Activated naive CD8-positive, alpha-beta T cell treated with anti-CD3 and anti-CD28 coated beads, Interleukin-2, amount 10 ng/mL, durations not matched to agents 7 days and 5 days (primary cell): ENCODE measurements at places on chromosomes 2 and 18.

GRCh38 chr18:45684341-45685115 is 39.5 kb upstream of the SLC14A1 start:
- DNase-seq: no peak
- peaks cover 55% of the 10 kb centered on the region for H3K4me1 ChIP-seq
- no peaks in the 10 kb centered on the region for H3K27me3 ChIP-seq
- H3K4me3 ChIP-seq: peak overlapping the region; percentile 12
- H3K36me3 ChIP-seq: peaks cover 2% of the 10 kb centered on the region

DNA sequence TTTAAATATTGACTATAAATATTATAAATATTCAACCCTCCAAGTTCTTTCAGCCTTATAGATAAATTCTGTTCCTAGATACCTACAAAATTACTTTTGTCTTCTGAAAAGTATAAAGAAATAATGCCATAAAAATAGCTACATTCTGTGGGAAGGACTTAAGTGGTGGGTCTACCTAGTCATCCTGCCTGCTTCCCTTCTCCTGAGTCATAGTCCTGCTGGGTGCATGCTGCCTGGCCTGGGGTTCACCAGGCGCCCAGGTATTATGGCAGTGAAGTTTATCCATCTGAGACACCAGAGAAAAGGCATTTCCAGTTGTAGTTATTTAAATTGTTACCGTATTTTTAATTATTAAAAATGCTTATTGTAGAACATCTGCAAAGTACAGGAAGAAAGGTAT is 167.5 kb downstream of the SLC39A10 start:
- no peaks in the 10 kb centered on the region for H3K27me3 ChIP-seq
- no peaks in the 10 kb centered on the region for H3K36me3 ChIP-seq
- H3K4me1 ChIP-seq: peaks cover 2% of the 10 kb centered on the region
- no peak for DNase-seq
- H3K27ac ChIP-seq: no peak overlapping the region
- no peak overlapping the region for H3K4me3 ChIP-seq

GRCh38 chr2:181780657-181781056 is 100.3 kb upstream of the NEUROD1 start:
- H3K4me3 ChIP-seq: no peak overlapping the region
- DNase-seq: no peak
- no peak overlapping the region for H3K27ac ChIP-seq
- H3K36me3 ChIP-seq: no peaks in the 10 kb centered on the region

DNA sequence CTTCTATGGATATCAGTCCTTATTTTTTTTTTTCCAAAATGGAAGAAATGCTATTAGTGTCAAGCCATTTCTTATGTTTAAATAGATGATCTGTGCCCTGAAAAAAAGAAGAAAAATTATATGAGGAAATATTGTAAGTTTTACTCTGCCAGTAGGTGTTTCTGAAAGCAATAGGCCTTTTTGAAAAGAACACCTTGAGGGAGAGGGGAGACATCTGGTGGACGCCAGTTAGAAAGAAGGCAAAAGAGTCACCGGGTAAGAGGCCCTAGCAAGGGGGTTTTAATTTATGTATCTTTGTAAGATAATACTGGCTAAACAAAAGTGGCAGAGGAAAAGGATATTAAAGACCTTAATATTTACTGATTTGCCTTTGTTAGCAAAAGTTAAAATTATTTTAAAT is 56.1 kb downstream of the DYNAP start:
- DNase-seq: no peak
- H3K4me3 ChIP-seq: no peak overlapping the region
- no peaks in the 10 kb centered on the region for H3K4me1 ChIP-seq
- H3K36me3 ChIP-seq: no peaks in the 10 kb centered on the region

- DNase-seq: no peak
- peaks cover 2% of the 10 kb centered on the region for H3K27me3 ChIP-seq
- H3K36me3 ChIP-seq: peaks cover 48% of the 10 kb centered on the region
- H3K27ac ChIP-seq: peak overlapping the region; percentile 30
- peaks cover 56% of the 10 kb centered on the region for H3K4me1 ChIP-seq
These were observed 383.1 kb upstream of the ID2 start for GRCh38 chr2:8298783-8299182.
